GM19239 (cell line): ENCODE measurements at places on chromosomes 16 and 17.
A peak's percentile ranks its signal among the peaks of the same experiment; 100 is the strongest.

DNA sequence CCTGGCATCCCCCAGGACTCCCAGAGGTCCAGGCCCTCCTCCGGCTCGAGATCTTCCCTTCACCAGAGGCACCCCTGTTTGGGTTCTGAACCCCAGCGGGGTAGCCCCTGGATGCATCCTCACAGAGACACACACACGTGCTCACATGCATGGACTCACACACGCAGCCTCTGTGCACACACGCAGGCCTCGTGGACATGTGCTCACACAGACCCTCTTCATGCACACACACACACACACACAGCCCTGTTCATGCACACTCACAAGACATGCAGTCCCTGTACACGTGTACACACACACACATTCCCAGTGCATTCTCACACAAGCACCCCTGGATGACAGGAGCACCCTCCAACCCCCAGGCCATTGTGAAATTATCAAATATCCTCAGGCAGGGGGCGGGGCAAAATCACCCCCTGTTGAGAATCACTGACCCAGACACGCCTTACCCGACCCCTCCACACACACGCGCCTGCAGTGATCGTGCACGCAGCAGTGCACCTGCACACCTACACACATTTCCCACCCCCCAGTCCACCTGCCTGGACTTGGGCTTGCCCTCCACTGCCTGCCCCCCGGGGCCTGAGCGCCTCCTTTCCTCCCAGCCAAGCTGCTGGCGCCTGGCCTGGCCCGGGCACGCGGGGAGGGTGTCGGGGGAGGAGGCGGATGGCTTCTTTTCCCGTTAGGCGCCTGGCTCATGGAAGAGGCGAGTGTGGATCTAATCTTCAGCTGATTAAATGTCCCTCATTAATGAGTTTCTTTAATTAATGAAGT, 62.6 kb downstream of the ENGASE start:
- no peak for DNase-seq

DNA sequence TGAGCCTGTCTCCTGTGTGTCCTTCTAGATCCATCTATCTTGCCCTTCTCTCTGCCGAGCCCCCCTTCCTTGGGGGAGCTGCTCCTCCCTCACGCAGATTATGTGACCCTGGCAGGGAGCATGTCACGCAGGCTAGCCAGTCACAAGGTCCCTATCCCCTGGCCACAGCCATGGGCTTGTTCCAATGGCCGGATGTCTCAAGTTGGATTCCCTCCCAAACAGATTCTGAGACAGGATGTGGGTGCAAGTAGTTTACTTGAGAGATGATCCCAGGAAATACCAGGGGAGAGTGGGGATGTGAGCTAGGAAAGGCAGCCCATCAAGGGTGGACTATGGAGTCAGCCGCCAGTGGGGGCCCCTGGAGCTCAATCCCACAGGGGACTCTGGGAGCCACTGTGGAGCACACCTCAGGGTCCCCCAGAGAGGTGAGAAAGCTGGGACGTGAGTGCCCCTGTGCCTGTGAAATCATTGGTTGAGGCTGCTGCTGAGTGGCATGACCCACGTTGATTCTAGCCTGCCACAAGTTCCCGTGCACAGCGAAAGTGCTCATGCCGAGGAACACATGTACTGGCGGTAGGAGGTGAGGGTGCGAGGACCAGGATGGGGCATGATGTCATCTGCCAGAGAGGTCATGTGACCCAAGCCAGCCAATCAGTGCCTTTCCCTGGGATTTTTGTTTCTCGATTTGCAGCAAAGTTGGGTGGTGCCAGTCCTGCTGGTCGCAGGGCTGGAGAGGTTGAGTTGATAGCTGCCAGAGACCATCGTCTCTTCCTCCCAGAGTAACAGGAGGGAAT, 6.4 kb upstream of the CRISPLD2 start:
- DNase-seq: no peak

GRCh38 chr17:8685381-8685780, 54.9 kb upstream of the MYH10 start:
- DNase-seq: no peak

GRCh38 chr17:30929081-30929633, 7.4 kb downstream of the ADAP2 start:
- DNase-seq: no peak

- DNase-seq: no peak
Measured at GRCh38 chr17:34566201-34566600, 13.2 kb upstream of the TMEM132E start.

DNA sequence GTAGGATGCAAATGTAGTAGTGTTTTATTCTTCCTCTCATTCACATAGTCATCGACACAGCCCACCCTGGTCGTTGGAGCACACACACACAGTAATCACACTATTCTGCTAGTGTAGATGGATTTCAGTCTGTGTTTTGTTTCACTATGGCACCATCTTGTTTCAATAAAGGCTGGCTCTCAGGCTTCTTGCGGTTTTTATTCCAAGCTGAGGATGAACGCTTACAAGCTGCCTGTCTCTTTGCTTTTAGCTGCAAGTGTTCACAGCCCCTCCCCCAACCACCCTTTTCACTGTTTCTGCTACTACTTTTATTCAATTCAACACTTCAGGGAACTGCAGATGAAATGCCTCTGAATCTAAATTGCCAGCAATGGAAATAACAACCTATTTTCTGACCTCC, 140.9 kb upstream of the PMFBP1 start:
- no peak for DNase-seq

DNA sequence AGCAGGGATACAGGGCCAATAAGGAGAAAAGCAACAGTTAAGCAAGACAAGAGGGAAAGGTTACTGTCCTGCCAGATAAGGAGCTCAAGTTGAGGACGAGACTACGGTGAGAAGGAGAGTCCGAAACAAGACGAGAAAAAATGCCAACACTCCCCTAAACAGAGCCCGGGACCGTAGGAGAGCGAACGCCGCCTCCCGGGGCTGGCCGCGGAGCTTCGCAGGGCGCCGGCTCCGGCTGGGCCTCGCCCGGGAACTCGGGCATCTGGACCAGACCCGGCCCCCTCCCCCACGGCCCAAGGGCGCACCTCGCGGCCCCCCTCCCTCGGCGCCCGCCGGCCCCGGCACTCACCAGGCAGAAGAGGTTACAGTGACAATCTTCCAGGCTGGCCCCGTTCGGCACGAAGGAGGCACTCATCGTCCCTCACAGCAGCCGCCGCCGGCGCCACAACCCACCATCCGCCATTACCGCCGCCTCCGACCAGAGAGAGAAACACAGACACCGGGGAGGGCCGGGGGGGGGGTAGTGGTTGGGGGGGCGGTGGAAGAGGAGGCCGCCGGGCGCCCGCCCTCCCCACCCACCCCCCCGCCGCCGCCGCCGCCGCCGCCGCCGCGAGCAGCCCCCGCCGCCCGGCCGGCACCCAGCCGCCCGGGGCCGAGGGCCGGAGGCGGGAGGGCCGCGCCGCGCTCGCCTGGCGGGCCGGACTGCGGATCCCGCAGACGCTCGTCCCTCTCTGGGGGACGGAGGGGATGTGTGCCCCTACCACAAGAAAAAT, at the start of gene MED13:
TSS of gene MED13 (minus strand) at position 488 of the 773 bp plus-strand sequence. CDS start at position 415, 73 bp downstream.
- peak; percentile 39 for DNase-seq

DNA sequence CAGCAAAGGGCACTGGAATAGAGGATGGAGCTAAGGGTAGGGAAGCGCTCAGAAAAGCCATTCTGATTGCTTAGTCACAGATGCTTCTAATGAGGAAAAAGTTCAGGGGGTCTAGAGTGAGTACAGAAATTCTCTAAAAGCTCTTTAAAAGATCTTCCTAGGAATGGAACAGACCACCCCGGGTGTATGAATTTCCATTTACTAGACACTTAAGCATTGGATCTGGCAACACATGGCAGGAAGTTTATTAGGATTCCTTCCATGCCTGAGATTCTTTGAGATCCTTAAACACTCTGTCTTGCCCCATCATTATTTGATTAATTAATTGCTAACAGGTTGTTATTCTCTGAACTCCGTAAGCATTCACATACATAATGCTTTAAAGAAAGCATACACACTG, 8.5 kb downstream of the KRTAP9-7 start:
- no peak for DNase-seq

DNA sequence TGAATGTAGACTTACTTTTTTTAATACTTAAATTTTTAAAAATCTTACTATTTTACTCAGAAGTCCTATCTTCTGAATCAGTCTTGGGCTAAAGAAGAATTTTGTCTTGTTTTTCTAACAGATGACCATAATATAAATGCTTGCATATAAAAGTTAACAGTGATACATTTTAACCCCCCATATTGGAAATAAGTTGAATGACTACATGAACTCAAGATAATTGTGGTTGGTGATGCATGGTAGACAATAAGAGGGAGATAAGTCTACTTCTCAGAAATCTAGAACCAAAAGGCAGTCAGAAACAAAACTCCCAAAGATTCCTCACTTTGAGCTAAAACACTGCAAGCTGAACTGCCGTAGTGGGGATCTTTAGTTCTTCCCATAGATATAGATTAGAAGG, 868.4 kb upstream of the SOX9 start:
- no peak for DNase-seq

GRCh38 chr17:80969030-80969673, 22.5 kb upstream of the CHMP6 start:
- no peak for DNase-seq

DNA sequence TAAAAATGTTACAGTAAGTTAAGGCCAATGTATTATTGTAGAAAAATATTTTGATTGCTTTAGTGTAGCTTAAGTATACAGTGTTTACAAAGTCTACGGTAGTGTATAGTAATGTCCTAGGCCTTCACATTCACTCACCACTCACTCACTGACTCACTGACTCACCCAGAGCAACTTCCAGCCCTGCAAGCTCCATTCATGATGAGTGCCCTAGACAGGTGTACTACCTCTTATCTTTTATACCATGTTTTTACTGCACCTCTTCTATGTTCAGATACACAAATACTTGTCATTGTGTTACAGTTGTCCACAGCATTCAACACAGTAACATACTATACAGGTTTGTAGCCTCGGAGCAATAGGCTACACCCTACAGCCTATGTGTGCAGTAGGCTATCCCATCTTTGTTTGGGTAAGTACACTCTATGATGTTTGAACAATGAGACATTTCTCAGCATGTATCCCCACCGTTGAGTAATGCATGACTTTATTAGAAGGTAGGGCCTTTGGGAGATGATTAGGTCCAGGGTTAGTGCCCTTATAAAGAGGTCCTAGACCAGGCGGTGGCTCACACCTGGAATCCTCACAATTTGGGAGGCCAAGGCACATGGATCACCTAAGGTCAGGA, 117.8 kb downstream of the SLC39A11 start:
- no peak for DNase-seq

DNA sequence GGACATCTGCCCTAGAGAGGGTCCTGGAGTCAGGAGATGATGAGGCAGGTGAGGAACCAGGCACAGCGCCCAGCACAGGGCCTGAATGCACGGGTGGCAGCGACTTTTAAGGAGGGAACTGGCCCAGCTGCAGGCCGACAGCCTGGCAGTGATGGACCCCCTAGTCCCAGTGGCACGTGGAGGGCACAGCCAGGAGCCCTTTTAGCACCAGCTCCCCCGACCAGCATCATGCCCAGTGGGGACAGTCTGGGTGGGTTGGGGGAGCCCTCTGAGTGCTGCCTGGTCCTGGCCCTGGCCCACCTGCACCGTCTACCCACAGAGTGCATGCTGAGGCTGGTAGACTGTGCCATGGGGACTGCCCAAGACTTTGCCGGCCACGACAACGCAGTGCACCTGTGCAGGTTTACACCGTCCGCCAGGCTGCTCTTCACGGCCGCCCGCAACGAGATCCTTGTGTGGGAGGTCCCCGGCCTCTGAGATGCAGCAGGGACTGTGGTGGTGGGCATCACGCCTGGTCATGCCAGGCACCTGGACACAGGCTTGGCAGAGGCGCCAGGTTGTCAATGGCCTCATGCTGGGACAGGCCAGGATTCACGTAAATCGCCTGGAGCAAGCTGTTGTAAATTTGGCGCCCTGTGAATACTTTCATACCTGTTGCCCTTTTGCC, 686 bp upstream of the RHOT2 start:
- no peak for DNase-seq

DNA sequence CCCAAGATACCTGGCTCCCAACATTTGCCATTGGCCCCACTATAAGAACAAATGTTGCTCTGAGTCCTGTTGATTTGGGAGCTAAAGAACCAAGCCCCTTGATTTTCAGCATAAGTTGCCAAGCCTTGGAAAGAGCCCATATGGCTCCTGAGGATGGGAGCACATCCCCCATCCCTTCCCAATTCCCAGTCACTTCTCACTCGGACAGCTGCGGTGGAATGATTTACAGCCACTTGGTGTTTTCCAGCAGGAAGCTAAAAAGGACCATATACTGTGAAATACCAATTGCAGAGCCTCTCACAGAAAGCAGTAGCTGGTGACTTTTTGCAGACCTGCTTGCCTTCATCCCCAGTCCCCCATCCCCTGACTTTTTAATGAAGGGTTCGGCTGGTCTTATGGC, 524.6 kb downstream of the GRIN2A start:
- DNase-seq: no peak

DNA sequence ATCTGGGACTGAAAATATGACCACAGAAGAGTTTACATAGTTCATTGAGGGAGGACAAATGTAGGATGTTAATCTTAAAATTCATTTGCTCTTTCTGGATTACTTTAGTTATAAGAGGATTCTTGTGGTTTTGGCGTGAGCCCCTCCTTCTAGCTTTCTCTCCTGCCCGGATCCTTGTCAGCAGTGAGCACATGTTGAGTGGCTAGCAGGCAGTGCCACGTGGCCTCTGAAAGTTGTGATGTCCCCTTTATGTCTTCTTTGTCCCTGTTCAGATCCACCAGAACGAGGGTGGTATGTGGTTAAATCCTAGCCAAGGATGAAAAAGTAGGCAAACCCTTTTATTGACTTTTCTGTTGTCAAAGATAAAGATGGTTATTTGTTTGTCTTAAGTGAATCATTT, 83.8 kb downstream of the GNAO1 start:
- DNase-seq: no peak

GRCh38 chr17:78484271-78485246, 92.6 kb downstream of the DNAH17 start:
- DNase-seq: peak; percentile 75

GRCh38 chr17:72250206-72250605, 129.4 kb downstream of the SOX9 start:
- no peak for DNase-seq

- DNase-seq: no peak
Measured at GRCh38 chr17:28256370-28256769, 62.6 kb upstream of the TMEM97 start.
